Esophagus squamous epithelium (tissue), 5 donors: ENCODE measurements at places on chromosomes 2 and 18.

DNA sequence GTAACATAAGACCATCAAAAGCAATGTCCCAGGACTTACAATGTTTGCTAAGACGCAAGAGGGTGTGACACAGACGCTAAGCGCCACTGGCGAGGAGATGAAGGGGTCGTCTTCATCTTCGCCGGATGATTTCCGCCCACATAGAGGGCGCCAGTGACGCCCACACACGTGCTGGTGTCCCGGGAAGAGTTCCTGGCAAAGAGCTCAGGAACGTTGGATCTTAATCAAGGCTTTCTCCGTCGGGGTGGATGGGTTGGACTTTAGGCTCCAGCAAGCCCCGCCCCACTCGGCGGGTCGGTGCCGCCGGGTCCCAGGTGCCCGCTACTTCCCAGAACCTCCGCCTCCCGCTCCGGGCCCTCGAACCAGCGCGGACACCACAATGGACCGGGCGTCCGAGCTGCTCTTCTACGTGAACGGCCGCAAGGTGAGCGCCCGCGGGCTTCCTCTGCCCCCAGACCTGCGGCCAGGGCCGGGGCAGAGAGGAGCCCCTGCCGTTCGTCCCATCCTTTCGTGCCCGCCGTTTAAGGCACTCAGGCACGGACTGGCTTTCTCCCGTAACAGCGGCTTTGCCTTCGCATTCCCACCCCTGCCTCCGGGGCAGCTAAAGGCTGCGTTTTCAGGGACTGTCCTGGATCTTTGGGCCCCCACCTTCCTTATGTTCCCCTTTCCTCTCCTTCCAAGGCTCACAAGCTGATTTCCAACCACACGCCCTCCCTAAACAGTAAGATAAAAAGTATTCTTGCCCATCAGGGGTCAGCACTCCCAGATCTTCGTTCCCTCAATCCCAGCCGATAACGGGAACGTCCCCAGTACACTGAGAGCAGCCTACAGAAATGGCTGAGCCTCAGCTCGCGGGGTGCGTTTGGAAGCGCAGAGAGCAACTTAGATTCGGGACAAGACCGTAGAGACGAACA lies at the start of gene AOX1:
Gene AOX1, plus strand, starts transcription at position 285 of the 914 bp plus-strand sequence. Its CDS starts 95 bp downstream, at position 380.
- no peak for DNase-seq

GRCh38 chr2:177239932-177240630 lies 24.4 kb downstream of the NFE2L2 start:
- DNase-seq = peak; percentile 27

GRCh38 chr2:88754585-88755320 lies 63.3 kb downstream of the RPIA start:
- DNase-seq = no peak

DNA sequence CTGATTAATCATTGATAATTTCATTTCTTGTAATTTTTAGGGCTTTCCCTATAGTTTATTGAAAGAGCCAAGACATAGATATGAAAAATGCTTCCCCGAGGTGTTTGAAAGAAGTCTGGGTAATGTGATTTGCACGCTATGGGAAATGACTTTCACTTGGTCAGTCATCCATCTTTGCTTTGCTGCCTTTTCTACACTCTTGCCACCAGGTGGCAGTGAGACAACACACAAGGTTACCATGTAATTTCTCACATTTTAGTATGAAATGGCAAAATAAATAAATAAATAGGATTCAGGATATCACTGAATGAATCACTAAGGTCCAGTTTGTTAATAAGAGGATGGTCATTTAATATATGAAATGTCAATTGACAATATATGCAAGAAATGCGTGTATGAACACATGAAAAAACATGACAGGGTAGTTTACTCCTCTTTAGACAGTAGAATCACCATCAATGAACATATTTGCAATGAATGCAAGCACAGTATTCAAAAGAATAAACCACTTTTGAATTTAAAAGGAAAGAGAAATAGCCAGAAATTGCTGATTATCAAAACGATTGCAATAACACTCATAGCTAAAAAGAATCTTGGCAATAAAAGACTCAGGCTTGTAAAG lies 52.2 kb upstream of the KCNH7 start:
- DNase-seq = no peak
